Stimulated activated CD4-positive, alpha-beta T cell treated with anti-CD3 and anti-CD28 coated beads, Interleukin-4, amount 100 ng/mL, for 48 hours (primary cell): ENCODE measurements at places on chromosomes 11 and 22.

GRCh38 chr22:50563413-50564160 is 868 bp upstream of the SYCE3 start:
- DNase-seq: no peak

GRCh38 chr11:34773211-34773610 is 143.0 kb downstream of the APIP start:
- DNase-seq: no peak

GRCh38 chr22:46465345-46465720 is 72.1 kb downstream of the CELSR1 start:
- no peak for DNase-seq

DNA sequence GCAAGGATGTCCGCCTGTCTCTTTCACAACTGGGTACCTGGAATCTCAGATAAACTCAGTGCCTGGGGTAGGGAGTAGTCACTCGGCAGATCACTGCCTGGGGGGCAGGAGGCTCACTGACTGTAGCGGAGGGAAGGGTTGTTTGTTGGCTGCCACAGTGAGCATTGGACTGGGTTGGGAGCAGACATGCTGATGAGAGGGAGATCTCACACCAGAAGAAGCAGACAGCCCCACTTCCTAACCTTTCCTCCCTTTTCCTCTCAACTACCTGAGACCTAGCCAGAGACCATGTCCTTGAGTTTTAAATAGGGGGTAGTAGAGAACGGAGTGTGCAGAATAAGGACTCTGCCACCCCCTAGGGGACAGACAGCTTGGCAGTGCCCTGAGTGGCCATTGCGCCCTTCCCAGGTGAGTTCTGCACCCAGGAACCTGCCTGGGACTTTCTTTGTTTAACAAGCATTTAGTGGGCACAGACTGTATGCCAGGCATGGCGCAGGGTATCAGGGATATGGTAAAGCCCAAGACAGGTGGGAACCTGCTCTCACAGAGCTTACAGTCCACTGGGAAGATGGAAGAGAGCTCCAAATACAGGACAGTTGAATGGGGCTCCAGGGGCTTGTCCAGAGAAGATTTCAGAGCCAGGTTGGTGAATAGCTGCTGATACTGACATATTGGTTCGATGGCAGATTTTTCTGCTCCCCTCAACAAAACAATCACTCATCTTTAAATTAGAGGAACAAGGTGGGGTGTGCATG is 115.7 kb upstream of the NNMT start:
- DNase-seq: no peak

- peak; percentile 25 for DNase-seq
Measured at GRCh38 chr22:22720201-22720723, 75.8 kb downstream of the GGTLC2 start.

GRCh38 chr22:41915035-41915785 is at the start of gene SHISA8:
SHISA8 (minus strand) TSS chr22:41915074; CDS start chr22:41914667, 407 bp downstream.
- DNase-seq: peak; percentile 36

DNA sequence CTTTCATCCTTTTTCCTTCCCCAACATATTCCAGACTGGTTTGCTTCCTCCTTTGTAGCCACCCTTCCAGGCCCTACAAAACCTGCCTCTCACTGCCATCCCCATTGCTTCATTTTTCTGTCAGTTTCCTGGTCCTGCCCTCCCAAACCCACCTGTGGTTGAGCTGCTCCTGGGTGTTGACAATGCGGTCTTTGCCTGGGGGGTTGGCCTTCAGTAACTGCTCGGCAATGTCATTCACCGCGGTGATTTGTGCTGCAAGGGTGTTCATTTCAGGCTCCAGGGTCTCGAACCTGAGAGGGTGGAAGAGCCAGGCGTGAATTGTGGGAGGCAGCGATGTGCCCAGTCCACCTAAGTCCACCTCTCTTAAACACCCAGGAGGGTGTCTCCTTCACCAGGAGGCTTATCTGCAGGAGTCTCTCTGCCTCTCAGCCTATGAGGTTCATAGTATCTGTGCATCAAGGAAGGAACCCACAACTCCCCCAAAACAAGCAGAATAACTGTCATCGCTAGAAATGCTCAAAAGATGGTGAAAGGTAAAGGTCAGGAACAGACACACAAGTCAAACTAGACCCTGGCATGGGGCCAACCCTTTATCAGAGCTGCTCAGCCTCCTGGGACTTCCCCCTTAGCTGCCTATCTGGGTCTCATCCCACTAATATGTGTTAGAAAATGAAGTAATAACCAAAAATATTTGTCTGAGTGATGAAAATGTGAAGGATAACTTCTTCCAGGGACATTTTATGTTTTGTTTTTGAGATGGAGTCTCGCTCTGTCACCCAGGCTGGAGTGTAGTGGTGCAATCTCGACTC is 23.9 kb upstream of the RBM4B start:
- DNase-seq: no peak

GRCh38 chr11:22244986-22245592 is 52.2 kb downstream of the ANO5 start:
- DNase-seq: no peak

GRCh38 chr11:74696939-74697675 is 34.1 kb downstream of the CHRDL2 start:
- no peak for DNase-seq

DNA sequence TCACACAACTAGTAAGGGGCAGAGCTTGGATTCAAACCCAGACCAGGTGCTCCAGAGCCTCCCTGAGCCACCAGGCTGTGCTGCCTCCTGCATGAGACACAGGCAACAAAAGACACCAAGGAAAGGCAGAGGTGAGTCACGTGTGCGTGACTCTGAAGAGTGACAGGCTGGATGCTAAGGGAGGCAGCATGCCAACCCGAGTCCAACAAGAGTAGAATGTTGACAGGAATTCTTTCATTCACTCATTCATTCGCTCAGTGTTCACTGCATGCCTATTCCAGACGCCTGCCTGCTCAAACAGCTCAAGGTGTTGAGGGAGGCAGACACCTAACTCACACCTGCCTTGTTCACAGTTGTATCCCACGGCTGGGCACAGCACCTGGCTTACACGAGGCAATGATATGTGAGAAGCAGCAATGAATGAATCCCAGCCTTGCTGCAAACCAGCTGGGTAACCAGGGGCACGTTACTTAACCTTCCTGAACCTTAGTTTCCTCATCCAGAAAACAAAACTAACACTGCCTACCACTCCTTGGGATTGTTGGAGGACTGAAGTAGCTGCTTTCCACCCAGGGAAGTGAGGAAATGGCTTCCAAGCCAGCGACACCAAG is 73.8 kb upstream of the ARFGAP3 start:
- DNase-seq: no peak

DNA sequence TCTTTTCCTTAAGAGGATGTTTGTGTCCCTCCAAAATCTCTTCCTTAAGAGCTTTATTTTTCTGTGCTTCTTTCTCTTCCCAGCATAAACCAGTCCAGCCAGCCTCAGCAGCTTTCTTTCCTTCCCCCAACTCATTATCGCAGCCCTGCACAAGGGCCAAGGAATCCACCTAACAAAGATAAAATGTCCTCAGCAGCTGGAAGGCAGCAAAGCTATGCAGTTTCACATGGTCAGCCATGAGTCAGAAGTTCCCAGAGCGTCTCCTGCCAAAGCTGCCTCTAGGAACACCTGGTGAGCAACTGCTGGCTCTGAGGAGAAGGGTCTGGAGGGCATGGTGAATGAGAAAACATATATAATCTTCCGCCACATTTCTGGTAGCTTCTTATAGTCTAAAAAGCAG is 45.3 kb upstream of the HMGXB4 start:
- no peak for DNase-seq

- DNase-seq: no peak
Measured at GRCh38 chr11:118639899-118640298, 32.5 kb downstream of the PHLDB1 start.

DNA sequence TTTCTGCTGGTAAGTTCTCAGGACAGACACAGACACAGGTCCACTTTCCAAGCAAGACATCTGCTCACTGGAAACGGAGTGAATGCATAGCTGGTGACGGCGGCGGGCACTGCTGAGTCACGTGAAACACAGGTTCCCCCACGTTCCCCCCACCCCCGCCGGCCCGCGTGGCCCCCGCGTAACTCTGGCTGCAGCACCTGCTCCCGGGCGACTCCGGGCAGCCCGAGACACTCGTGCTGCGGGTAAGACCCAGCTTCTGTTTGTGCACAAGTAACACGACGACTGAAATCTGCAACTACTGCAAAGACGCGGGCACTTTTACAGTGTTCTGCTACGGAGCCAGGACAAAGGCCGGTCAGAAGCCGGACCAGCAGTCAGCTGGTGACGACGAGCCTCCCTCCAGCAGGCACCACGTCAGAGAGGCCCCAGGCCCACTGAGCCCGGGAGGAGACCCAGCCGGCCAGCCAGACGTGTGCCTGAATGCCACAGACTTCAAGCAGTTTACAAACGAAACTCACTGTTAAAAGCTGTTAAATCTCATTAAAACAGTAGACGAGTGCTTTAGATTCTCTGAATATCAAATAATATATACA is 12.9 kb upstream of the ARFGAP3 start:
- DNase-seq: no peak

GRCh38 chr11:111703576-111703975 is 62.6 kb downstream of the PPP2R1B start:
- DNase-seq: no peak

GRCh38 chr11:111448831-111449557 is 63.2 kb downstream of the BTG4 start:
- DNase-seq: no peak

GRCh38 chr11:76560219-76560618 is 110.3 kb downstream of the LRRC32 start:
- no peak for DNase-seq

- DNase-seq: peak; percentile 22
Measured at GRCh38 chr11:45180848-45181192, 34.4 kb downstream of the PRDM11 start.

GRCh38 chr11:129894278-129895125 is 876 bp downstream of the NFRKB start:
- no peak for DNase-seq

- no peak for DNase-seq
Measured at GRCh38 chr22:42617155-42617983, 2.7 kb upstream of the POLDIP3 start.

GRCh38 chr11:117016747-117017146 is 81.5 kb downstream of the SIK3 start:
- no peak for DNase-seq

DNA sequence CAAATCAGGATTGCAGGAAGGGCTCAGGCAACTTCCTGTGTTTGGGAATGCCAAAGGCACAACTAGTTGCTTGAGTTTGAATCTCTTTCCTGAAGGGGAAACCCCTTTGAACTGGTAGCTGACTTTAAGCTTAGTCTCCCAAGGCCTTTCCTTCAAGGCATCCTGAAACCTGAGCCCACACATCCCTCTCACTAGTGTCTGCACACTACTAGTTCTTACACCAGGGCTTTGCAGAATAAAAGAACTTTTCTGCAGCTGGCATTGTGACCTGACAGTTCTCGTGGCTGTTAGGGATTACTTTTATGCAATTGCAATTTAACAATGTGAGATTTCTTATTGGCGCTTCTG is 95.4 kb downstream of the EXT2 start:
- no peak for DNase-seq

DNA sequence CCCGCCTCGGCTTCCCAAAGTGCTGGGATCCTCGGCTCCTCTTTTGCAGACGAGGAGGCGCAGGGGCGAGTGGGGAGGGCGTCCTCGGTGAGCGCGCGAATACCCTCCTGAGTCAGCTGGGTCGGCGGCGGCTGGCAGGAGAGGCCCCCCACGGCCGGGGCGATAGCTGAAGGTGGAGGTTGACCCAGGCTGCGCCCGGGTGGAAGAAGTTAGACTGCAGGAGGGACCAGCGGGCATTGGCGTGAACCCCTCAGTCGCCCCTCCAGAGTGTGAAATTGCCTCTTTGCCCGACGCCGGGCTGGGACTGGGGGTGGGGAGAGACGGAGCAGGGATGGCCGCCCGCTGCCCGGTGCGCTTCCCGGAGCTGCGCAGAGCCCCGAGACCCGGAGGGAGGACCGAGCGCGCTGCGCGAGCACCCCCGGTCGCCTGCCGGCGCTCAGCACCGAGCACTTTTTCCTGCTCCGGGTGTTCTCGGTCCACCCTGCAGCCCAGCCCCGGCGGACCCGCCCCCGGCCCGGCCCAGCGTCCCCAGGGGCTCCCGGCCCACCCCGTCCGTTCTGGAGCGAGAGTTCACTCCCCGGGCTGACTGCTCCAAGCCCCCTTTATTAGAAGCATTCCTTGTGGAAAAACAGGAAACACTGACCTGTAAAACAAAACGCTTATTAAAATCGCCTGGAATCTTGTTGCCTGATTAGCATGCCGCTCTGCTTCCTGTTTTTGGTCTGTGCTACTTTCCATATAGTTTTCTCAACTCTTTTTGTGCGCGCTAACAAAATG is 13.7 kb upstream of the CPT1A start:
- DNase-seq: peak; percentile 6

GRCh38 chr11:102722821-102723220 is 1.9 kb downstream of the MMP8 start:
- DNase-seq: no peak

DNA sequence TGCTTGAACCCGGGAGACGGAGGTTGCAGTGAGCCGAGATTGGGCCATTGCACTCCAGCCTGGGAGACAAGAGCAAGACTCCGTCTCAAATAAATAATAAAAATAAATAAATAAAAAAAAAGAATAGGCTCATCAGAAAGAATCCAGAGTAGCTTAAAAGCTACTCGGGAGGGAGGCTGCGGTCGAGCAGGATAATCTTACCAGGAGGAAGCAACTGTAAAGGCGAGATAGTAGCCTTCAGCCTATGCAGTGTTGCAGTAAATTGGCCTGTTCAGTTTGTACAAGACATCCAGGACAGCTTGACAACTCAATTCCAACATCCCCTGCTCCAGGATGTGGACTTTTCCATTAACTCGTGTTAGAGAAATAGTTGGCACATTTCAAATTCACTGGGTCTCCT is 1164.7 kb downstream of the LRRC4C start:
- no peak for DNase-seq

GRCh38 chr11:124880290-124880611 is 15.0 kb downstream of the ROBO3 start:
- DNase-seq: no peak

GRCh38 chr11:8100158-8100557 is 19.1 kb downstream of the TUB start:
- DNase-seq: no peak

DNA sequence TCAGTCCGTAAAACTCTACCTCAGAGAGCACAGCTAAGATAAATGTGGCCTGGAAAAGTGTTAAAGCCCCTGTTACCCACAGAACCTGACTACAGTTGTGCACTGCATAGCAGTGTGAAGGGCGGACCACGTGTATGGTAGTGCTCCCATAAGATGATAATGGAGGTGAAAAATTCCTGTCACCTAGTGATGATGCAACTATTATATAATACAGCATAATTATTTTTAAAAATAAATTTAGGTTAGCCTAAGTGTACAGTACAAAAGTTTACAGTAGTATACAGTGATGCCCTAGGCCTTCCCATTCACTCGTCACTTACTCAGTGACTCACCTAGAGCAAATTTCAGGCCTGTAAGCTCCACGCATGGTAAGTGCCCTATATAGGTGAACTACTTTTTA is 76.6 kb upstream of the RASSF10 start:
- DNase-seq: no peak

- no peak for DNase-seq
Measured at GRCh38 chr11:83540112-83540675, 254.0 kb upstream of the CCDC90B start.
